Kidney epithelial cell (primary cell): ENCODE measurements at places on chromosomes 13 and 19. TPM values are rescaled to one million over a fixed set of nuclear protein-coding genes. Genes with fewer than 3 reads are reported as not detected.

Gene ATP4B
- not detected in 2 replicates for total RNA-seq

Gene MOB3A
- 40.3 and 62.0 TPM in 2 replicates for total RNA-seq

Gene LRRC4B
- total RNA-seq, result 9.2 and 9.3 TPM in 2 replicates

Gene TUBA3C
- not detected in 2 replicates for total RNA-seq

Gene SULT2A1
- total RNA-seq, result not detected in 2 replicates

DNA sequence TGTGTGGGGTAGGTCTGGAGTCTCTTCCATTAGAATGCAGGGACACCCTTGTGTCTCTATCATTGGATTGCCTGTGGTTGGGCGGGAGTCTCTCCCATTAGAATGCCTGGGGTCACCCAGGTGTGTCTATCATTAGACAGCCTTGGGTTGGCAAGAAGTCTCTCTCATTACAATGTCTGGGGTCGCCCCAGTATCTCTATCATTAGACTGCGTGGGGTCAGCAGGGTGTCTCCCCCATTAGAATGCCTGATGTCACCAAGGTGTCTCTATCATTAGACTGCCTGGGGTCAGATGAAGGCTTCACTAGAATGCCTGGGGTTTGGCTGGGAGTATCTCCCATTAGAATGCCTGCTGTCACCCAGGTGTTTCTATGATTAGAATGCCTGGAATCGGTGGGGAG, 1539.0 kb downstream of the UQCRFS1 start:
- no peak for DNase-seq

DNA sequence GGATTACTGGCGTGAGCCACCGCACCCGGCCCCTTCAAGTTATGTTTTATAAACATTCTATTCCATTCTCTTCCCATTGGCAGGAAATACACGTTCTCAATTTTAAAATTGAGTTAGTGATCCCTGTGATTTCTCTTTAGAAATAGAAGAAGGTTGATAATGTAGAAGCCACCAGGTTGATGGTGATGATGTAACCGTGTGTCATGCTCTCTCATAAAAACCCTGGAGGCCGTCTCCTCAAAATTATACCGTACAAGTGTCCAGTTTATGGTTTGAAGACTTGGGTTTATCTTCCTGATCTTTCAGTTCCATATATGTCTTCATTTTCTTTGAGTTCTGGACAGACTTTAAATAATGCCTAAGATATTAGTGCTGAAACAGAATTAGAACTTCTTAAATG, 32.2 kb downstream of the COG3 start:
- DNase-seq, result no peak

DNA sequence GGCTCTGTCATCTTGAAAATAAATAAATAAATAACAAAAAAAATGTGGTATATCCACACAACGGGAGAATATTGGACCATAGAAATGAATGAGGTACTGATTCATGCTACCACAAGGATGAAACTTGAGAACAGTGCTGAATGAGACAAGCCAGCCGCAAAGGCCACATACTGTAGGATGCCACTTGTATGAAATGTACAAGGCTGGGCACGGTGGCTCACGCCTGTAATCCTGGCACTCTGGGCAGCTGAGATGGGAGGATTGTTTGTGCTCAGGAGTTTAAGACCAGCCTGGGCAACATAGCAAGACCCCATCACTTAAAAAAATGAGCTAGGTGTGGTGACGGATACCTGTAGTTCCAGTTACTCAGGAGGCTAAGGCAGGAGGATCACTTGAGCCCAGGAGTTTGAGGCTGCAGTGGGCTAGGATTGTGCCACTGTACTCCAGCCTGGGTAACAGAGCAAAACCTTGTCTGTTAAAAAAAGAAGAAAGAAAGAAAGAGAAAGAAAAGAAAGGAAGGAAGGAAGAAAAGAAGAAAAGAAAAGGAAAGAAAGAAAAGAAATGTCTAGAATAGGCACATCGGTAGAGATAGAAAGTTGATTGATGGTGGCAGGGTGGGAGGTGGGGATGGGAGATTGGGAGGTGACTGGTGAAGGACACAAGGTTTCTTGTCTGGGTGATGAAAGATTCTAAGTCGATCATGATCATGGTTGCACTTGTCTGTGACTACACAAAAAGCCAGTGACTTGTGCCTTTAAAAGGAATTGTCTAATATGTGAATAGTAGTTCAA, 20.3 kb downstream of the HPN start:
- no peak for DNase-seq

DNA sequence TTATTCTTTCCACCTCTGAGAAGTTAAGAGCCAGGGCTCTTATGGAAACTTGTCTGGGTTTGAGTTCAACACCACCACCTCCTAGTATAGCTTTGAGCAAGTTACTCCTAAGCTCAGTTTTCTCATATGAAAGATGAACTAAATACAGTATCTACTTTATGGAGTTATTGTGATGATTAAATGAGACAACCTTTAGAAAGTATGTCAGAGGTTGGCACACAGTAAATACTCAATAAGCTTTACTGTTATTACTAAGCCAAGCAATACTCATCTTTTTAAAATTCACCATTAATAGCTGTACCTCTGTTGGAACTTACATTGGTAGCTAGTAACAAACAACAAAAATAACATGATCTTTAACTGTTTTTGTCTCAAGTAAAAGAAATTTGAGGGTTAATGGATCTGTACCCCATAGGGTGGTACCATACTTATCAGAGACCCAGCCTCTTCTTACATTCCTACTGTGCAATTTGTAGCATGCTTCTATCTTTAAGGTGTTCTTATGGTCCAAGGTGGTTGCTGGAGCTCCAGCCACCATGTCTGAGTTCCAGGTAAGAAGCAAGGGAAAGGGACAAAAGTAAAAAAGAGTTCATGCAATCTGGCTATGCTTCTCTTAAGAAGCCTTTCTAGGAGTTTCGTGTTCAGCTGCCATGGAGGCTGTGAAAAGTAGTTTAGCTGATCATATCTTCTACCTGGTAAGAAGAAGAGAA, 24.1 kb upstream of the NDFIP2 start:
- DNase-seq, result no peak

DNA sequence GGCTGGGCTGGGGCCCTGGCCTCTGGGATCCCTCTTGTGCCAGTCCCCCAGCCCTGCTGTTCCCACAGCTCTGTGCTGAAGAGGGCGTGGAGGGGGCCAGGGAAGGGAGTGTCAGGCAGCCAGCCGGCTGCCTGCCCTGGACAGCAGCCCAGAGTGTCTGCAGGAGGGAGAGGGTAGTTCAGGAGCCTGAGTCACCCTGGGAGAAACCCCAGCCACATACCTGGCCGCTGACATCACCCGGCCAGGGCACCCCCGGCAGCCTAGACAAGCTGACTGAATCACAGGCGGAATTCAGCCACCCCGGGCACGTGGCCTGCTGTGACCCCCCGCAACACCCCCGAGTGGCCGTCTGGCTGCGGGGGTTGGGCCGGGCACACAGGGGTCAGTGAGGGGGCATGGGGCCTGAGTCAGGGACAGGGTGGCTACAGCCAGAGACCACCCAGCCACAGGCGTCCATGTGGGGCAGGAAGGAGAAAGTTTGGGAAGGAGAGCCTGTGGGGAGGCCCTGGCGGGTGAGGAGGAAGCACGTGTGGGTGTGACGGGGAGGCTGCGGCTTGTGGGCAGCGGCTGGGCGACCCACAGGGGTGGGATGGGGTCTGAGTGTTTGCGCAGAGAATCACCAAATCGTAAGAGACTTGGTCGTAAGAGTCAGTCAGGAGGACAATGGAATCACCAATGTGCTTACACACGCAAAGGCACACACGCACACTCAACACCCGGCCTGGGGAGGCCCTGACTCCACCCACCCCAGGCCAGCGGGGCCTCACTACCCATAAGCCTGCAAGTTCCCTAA, 11.9 kb upstream of the FOSB start:
- peak; percentile 98 for DNase-seq

DNA sequence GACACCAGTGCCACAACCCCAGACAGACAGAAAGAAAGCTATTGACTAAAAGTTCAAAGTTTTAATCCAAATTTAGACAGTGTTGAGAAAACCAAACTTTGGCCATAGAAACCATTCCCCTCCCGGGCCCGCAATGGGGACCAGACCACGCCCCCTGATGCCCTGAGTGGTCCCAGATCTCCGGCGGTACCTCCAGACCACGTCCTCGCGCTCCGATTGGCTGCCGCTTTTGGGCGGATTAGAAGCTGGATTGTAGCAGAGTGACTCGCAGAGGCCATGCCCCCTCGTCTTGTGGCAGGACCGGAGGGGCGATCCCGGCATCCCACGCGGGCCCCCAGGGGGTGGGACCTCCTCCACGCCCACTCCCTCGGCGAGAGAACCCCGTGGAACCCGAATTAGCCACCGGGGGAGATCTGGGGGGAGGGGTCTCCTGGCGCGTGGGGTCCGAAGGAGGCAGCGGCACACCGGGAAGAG, 797 bp upstream of the HSD17B14 start:
- no peak for DNase-seq

- DNase-seq, result no peak
Observed at GRCh38 chr13:37118016-37118415, 12.6 kb upstream of the CSNK1A1L start.

DNA sequence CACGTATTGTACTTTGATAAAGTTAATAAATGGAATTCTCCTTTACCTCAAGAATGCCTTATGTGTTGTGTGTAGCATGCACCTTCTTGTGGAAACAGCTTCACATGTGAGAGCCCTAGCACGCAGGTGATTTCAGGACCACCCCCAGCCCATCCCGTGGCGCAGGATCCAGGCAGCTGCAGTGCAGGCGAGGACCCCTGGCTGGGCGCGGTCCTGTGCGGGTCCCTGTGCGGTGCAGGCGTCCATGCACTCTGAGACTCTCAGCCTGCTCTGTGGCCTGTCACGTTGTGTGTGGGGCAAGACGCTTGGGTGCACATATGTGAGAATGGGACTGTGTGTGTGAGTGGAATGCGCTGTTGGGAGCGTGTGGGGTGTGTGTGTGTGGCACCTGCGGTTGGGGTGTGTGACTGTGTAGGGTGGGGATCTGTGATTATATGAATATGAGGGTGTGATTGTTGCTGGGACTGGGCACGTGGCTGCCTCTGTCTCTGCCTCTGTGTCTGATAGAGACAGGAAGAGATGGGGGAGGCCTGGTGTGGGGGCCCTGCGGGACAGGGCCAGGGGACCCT, 30.8 kb downstream of the WTIP start:
- DNase-seq, result no peak

GRCh38 chr19:3151563-3152418, 16.0 kb downstream of the GNA15 start:
- DNase-seq, result no peak

DNA sequence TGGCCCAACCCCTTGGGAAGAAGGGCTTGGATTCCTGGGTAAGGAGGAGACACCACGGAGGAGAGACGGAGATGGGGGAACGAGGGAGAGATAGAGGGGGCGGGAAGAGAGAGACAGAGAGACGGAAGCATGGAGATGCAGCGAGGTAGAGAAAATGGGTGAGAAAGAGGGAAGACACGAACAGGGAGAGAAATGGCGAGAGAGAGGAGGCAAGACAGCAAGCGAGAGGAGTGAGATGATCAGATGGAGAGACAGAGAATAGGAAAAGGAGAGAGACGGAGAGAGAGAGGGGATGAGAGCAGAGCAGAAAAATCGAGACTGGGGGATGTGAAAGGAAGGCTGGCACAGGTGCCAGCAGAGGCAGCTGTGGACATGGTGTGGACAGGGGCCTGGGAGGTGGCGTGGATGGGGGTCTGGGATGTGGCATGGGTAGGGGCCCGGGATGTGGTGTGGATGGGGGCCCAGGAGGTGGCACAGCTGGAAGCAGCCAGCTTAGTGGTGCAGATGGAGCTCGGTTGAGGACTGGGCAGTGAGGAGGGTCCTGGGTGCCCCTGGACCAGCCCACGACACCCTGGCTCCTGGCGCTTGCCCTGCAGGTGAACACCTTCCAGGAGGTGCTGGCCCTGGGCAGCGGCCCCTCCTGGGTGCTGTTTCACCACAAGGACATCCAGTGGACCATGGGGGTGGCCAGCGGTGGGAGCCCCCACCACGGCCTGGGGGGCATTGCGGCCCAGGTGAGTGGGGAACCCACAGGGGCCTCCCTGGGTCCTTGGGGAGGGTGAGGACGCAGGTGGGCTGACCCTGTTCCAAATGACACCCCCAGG, 33.9 kb downstream of the HPN start:
- DNase-seq, result no peak

- DNase-seq, result no peak
Observed at GRCh38 chr19:51417107-51417809, at the start of gene SIGLEC10. Gene SIGLEC10 (minus strand): TSS chr19:51417642. CDS start chr19:51417581, 61 bp downstream.

DNA sequence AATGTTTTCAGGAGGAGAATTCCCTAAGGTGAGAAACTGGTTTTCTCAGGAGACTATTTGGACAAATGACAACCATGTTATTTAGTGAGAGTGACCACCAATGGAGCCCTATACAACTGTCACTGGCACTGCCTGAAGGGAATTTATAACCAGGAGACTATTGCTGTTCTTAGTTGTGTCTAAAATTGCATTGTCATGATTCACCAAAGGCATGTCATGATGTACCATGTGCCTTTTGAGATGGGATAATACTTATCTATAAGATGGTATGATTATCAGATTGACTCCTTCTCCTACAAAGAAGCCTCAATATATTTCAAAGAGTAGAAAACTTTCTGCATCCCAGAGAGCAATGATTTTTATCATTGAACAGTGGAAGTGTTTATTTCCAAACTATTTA, 739.4 kb upstream of the GPC6 start:
- DNase-seq, result no peak
